ENCODE measurements at places on chromosomes 7 and 10.

DNA sequence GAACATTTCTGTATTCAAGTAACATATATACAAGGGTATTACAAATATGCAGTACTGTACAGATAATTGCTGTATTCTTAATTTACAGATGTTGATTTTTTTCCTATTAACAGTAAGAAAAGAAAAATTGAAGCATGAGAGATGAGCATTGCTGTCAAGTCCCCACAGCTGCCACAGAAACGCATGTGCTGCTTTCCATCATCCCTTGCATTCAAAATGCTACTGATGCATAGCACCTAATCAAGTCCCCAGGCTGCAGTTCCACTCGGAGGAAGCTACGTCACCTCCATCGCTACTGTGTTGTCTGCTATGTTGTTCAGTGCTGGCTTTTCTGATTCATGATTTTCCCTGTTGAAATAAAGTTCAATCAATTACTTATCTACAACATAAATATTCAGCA is 78.2 kb downstream of the EPC1 start:
- no peak for DNase-seq

- DNase-seq, result no peak
These were observed 59.7 kb downstream of the IGF2BP3 start for GRCh38 chr7:23410446-23411183.

GRCh38 chr7:12136523-12136922 is 74.6 kb upstream of the TMEM106B start:
- DNase-seq, result no peak

DNA sequence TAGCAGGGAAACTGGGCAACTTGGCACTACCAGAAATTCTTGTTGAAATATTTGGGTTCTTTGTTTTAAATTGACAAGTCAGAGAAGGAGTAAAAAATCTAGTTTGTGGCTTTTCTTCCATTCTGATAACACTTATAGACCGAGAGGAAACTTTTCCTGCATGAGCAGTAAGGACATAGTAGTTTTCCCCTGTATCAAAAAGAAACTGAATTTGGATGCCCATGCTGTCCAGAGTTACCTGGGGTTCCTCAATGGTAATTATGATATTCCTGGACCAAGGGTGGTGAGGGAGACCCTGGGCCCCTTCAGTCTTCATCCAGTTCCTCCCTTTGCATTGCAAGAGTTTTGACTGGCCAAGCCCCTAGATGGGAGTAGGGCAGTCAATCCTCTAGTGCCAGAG is 19.9 kb upstream of the STEAP2 start:
- DNase-seq, result no peak

DNA sequence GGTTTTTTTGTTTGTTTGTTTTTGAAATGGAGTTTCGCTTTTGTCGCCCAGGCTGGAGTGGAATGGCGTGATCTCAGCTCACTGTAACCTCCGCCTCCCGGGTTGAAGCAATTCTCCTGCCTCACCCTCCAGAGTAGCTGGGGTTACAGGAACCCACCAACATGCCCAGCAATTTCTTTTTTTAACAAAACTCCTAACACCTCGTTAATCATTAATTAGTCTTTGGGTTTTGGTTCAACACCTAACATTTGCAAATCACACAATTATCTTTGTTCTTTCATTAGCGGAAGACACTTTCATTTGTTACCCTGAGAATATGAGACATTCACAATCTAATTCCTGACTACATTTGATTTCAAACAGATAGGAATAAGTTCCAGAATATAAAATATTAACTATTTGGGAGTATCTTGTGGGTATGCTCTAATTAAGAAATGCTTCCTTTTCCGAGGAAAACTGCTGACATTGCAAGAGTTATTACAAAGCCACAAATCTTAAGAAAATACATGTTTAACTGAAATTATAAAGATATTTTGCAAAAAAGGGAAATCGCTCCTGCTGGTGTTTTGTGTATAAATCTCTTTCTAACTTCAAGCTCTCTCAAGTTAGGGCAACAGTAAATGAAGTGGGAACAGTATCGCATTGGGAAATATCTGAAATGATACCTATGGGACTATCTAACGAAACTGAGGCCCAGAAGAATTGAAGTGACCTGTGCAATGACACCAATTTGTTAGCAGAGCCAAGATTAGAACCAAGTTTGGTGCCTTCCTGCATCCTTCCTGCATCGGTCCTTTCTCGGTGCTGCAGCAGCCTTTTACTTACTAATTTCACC is 1.2 kb upstream of the LSM8 start:
- no peak for DNase-seq

- DNase-seq, result no peak
These were observed 257.9 kb downstream of the FGFR2 start for GRCh38 chr10:121340271-121340831.

DNA sequence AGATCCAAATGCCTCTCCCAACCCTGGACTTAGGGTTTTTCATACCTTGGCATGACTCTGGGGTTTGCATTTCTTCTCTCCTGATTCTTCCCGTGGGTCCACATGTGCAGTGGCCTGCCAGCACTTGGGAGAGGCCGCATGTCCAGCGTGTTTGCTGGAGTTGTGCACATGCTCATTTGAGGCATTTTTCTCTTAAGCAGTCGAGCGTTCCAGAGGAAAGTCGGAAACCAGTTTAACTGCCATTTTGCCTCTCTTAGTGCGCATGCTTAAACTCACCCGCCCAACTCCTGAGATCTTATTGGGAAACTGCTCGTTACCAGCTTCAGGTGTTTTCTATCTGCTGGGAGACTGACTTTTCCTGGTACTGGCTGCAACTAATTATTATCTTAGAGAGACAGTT is 888.4 kb upstream of the PHF14 start:
- no peak for DNase-seq

DNA sequence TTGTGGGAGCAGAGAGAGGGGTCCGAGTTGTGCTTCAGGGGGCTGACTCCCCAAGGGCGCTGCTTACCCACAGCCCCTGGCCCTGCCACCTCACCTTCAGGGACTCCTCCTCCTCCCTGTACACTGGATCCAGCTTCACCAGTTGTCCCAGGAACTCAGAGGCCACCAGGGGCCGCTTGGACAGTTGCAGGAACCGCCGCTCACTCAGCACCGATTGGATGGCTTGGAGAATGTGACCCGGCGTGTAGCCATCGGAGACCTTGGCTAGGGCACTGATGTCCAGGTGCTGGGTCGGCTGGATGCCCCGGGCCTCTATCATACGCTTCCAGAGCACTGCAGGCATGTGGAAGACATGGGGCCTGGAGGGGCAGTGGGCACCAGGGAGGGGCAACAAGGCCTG is 4.5 kb upstream of the ASB10 start:
- no peak for DNase-seq

DNA sequence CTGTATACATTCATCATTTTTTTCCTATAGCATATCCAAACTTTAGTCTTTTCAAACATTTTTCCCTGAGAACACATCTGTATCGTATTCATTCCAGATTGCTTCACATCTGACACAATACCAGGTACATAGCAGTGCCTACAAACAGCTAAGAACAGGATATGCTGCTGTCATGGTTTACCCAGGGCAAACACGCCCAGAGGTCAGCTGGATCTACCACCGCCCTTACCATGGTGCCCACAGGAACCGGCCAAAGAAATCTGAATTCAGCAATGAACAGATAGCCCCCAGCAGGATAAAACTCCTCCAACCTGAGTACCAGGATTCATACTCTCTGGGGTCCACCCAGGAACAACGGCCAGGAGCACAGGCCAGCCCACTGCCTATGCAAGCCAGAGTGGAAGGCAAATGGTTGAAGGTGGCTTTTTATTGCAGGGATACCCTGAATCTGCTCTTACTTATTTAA is 43.0 kb downstream of the TNS3 start:
- no peak for DNase-seq

DNA sequence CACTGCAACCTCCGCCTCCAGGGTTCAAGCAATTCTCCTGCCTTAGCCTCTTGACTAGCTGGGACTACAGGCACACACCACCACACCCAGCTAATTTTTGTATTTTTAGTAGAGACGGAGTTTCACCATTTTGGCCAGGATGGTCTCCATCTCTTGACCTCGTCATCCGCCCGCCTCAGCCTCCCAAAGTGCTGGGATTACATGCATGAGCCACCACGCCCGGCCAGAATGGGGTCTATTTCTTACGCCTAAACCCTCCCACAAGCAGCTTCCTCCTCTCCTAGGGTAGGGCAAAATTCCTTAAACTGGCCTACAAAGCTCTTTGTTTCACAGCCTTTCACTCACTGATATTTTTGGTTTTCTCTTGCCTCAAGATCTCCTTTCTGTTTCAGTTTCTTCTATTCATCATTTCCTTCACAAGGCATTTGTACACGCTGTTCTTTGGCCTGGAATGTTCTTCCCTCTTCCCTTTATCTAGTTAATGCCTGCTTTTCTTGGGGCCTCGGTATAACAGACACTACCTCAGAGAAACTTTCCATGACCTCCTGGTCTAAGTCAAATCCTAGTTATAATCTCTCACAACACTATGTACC is 6.7 kb downstream of the CPEB3 start:
- DNase-seq, result no peak

DNA sequence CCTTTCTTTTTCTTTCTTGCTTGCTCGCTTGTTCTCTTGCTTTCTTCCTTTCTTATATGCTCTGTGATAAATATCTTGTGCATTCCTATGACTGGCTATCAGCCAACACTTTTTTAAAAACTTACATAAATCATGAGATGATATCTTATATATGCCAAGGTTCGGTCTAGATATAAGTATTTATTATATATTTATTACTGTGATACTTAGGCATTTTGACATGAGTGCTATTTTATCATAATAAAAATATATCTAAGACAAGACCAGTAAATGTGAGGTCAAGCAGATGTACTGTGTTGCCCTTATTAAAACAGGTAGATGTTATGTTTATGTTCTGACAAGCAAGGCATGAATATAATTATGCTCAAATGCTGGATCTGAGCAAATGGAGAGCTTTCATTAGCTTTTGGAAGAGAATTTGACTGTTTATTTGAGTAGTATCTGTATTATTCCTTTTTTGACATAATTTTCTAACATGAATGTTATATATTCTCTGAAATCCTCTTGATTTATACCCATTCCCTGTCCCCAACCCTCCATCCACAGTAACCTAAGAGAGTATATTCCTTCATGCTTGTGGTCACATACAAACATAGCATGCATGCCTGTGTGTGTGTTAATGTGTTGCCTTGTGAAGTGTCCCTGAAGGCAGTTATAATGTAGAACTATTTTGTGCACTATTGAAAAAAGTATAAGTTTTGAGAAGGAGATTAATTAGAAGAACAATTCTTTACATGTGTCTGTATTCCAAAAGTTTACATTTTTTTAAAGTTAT is 158.0 kb downstream of the HDAC9 start:
- no peak for DNase-seq

GRCh38 chr7:47322731-47323130 is 259.2 kb downstream of the TNS3 start:
- DNase-seq, result no peak

DNA sequence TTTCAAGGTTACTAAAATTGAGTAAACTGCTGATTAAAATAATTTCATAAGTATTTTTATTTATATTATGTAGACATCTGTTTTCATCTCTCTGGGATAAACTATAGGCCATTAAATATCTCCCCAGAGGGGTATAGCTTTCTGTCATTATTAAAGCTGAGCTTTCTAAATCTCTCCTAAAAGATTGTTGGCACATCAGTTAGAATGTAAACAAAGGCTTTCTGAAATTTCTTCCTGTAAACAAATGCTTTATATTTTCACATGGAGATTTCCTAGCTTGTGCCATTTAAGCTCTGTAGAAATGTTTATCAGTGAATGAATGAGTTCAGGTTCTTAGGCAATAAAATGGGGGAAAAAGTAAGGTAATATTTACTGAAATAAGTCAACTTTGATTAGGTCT is 35.7 kb downstream of the PPP1R9A start:
- DNase-seq, result no peak

GRCh38 chr7:31119249-31119648 is 67.1 kb downstream of the ADCYAP1R1 start:
- DNase-seq, result no peak

DNA sequence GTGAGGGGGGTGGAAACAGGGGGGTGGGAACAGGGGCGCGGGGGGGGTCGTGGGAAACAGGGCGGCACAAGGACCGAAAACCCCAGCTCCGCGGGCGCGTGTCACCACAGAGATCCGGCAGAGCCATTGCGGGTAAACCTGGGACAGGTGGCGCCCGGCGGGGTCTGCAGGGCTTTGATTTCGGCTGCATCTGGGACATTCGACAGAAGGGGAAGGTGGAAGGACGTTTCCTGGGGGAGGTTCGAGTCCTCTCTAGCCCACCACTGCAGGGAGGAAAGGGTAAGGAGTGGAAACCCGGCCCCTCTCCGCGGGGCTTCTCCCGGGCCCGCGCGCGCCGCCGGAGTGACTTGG is 7.5 kb downstream of the NKX2-3 start:
- no peak for DNase-seq

DNA sequence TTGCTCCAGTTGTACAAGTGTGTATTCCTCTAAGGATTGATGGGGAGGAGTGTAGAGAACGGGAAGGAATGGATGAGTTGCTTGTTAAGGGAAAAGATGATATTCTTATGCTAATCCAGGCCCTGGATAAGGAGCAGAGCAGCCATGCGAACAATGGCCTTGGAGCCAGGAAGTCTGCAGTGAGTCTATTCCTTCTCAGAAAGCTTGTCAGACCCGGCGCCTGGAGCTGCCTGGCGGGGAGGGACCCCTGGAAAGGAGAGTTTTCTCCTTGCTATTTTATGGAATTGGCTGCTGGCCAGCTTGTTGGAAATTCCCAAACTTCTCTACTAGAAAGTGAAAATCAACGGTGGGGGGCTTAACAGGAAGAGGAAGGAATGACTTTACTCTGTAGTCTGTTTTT is 89.1 kb downstream of the MMRN2 start:
- no peak for DNase-seq

- no peak for DNase-seq
These were observed 785 bp downstream of the DNTT start for GRCh38 chr10:96305019-96305418.

DNA sequence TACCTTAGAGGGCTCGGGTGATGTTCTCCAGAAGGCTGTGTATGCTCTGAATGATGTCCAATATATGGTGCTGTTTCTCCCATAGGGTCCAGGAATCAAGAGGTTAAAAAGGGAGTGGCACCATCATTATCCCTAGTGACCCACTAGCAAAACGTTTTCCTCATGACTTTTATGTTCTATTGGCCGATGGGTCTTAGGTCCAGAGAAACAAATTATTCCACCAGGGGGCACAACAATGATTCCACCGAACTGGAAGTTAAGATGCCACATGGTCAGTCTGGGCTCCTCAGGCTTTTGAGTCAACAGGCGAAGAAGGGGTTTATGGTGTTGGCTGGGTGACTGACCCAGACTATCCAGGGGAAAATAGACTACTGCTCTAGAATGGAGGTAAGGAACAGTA is 256.1 kb downstream of the COBL start:
- no peak for DNase-seq

All from activated T-helper 1 cell treated with anti-CD3 and anti-CD28 coated beads, Interleukin-2, amount 50 U/mL, for 16 hours (primary cell).